ENCODE measurements at places on chromosomes 12 and 14.

- peak; percentile 2 for DNase-seq
These were observed 215.0 kb upstream of the USP15 start for GRCh38 chr12:62045211-62045610.

GRCh38 chr12:118357257-118358007 lies 15.3 kb downstream of the TAOK3 start:
- DNase-seq, result no peak

DNA sequence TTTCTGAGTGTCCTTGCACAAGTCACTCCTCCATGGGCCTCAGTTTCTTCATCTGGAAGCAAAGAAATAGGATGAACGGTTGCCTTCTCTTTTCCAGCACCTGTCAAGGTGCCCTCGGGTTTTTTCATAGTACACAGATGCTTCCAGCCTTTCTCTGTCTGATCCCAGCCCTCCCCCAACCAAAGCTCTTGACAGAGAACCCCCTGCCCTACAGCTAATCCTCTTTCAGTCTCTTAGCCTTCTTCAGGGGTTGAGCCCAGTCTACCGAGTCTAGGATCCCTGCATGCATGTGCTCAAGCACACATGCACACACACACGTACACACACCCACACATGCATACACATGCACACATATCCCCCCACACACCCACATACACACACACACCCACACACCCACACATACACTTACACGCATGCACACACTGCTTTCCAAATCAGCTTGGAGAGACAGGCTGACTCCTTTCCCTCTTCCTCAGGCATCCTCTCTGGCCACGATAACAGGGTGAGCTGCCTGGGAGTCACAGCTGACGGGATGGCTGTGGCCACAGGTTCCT lies 4.7 kb downstream of the CDCA3 start:
- no peak for DNase-seq

DNA sequence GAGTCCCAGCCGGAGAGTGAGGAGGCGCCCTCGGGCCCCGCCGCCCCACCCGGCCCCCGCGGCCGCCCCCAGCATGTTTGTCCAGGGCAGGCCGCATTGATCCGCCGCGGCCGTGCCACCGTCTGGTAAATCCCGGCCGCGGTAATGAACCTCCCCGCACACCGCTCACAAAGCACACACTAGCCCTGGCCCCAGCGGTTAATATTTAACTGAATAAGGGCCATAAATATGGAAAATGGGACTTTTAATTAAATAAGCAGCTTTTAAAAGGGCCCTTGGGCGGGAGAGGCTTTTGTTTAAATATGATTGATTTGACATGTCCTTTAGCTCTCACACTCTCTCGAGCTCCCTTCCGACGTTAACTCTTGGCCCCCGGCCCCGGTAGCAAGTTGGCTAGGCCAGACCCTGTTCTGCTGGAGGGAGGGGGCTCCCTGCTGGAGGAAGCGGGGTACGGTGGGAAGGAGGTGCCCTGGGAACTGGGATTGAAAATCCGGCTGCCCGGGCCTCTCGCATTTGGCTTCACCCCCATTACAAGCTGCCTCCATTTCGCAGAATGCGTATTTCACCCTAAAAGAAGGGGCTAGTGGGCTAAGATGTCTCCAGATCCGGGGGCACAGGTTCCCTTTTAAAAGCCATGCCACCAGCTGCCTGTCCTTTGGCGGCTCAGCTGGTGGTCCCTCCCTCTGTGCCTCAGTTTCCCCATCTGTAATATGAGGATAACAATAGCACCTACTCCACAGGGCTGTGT lies 199.8 kb downstream of the RBM19 start:
- DNase-seq, result no peak

- DNase-seq, result no peak
These were observed 77.9 kb downstream of the NINJ2 start for GRCh38 chr12:585062-586061.

DNA sequence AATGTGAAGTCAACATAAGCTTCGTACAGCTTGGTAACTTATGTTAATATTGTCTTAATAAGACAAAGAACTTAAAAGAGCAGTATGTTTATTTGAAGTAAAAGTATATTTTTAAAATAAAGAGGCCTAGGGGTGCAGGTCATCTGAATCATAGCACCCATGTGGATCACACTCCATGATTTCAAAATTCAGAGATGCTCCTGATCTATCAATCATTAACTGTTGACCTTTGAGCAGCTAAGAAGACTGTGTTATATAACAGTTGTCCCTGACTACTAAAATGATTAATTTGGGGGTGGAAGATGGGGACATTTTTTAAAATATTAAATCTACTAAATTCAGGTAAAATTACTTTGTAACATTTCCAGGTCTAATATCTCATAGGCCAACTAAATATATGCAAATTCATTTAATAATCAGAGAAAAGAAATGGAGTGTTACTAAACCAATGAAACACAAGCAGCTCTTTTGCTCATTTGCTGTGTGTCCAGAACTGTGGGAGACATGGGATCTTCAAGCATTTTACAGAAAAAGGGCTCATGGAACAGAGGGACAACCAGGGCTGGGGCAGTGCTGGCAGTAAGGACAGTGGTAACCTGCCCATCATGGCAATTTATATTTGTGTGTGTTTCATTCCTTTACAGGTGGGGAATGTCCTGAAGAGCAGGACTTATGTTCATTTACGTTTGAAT lies 120.7 kb upstream of the PCED1B start:
- no peak for DNase-seq

DNA sequence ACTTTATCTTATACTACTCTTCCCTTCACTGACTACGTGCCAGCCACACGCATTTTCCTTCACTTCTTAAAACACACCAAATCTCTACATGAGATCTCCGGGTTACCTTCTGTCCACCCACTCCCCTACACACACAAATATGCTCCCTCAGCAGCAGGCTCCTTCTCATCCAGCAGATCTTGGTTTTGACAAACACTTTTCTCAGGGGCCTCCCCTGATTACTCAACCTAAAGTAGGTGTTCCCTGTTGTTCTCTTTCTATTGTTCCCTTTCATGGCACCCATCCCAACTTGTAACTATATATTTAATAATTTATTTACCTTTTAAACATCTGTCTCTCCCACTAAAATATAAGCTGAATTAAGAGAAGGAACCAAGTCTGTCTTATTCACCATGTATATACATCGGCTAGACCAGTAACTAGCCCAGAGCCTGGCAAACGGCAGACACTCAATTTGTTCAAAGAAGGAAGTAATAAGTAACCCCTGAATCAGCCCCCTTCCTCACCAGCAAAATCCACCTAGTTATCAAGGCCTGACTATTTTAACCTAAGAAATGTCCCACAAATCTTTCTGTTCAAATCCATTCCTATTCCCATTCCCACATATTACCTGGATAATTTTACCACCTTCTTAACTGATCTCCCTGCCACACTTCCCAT lies 2.7 kb downstream of the C2CD5 start:
- no peak for DNase-seq

DNA sequence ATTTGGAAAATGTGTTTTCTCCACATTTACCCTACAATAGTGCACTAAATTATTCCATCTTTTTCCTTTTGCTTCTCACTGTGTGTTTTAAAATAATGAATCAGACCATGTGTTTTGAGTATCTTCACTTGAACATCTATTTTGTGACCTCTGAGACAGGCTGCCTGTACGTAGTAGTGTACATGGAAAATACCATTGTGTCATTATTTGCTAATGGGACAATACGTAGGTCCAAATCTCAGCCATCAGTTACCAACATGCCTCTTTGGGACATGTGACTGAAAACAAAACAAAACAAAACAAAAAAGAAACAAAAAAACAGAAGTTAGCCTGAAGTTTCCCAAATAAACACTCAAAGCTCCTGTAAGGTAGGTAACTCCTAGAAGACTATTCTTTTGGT lies 7.1 kb upstream of the MYF6 start:
- no peak for DNase-seq

GRCh38 chr12:105109465-105110212 lies 2.1 kb downstream of the WASHC4 start:
- peak; percentile 14 for DNase-seq

DNA sequence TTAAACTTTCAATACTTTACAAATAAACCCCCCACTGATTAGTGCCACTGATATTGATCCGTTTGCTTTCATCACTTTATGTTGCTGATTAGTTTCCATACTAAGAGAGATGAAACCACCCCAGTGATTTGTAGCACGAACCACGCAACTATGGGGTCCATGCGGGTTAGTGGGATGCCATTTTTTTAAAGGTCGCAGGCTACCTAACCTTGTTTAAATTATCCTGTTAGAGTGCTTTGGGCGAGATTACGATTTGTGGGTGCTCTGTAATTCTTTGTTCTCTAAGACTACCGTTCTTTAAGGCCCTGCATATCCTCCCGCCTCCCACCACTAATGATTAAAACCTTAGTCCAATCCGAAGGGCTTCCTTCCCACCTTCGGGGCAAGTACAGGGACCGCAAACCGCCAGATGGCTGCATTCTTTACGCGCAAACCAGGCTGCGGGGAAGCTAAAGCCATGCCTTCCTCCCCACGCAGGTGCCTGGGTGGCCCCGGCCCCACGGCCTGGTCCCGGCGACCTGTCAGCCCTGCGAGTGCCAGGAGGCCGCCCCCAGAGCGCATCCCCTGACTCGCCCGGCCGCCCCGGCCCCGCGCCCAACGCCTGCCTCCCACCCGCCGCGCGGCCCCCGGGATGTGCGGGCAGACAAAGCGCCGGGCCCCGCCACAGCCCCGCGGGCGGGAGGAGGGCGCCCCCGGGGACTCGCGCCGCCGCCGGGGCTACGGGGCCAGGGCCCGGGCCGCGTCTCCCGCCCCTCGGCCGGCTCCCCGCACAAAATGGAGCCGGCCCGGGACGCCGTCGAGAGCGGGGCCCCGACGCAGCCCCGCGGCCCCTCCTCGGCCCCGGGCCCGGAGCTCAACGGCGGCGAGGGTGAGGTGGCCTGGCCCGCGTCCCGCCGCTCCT lies 759 bp downstream of the NFYB start:
- DNase-seq, result peak; percentile 65

GRCh38 chr12:54337280-54337842 lies 12.4 kb downstream of the COPZ1 start:
- DNase-seq, result no peak

DNA sequence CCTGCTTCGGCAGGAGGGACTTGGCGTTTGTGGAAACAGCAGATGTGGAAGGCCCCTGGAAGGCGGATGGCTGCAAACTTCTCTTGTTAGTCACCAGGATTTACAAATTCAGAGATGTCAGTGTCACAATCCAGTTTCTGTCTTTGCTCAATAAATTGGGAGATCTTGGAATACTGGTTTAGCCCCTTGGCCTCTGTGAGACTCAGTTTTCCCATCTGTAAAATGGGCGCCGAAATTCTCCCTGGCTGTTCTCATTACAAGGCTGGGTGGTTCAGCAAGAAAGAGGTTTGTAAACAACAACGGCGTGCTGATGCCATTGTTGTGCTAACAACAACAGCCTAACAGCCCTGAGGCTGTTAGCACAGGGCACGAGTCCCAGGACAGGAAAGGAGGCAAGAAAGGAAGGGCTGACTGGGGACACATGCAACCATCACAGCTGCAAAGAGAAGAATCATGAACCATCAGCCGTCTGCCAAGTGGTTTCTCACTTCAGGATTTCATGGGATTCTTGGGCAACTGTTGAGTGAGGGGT lies 127.5 kb downstream of the AACS start:
- no peak for DNase-seq

DNA sequence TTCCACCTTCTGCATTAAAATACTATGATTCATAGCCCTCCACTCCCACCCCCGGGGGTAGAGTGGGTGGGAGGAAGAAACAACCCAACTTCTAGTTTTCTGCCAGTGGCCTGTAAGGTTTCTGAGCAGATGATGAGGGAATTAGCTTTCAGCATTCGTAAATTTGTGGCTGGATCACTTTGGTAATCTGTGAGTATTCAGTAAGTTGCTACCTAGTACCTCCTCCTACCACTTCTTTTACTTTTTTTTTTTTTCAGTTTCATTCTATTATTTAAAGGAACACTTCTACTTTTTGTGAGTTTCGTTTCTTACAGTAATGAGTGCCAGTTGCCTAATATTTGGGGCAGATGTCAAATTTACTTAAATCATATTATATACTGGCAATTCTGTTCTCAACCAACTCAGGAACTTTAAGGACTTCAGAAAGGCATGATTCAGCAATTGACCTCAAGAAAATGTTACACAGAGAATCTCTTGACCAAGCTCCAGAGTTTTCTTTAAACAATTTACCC lies 42.4 kb upstream of the EMP1 start:
- peak; percentile 77 for DNase-seq

DNA sequence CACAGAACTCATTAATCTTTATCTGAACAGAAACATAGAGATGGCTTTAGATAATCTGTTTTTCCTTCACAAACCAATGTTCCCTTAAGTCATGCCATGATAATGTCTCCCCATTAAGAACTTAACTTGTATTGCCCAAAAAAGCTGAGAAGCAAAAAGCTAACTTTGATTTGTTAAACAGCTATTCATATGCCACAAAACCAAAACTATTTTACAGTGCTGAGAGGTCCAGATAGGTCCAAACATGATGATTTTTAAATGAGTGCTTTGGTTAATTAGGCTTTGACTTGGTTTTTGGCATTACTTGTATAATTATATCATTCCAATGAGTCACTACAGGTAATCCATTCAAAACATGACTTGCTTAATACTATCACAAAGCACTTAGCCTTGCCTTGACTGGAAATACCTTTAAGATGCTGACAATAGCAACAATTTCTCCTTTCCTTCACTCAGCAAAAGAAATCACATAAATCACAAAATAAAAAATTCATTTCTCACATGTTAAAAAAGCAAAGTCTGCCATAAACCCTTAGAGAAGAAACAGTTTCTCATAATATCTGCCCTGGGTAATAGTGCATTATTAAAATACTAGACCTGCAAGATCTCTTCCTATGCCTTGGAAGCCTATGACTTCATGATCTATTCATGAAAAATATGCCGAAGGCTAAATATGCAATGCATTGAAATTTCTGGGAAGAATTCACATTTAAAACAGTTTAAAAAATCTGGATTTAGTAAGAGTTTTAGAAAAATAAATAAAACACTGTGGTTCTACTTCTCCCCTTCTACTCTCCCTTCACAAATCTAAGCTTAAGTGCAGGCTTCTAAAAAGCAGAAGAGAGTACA lies 52.0 kb upstream of the SAV1 start:
- DNase-seq, result peak; percentile 69

- DNase-seq, result no peak
These were observed 130.2 kb downstream of the TSHR start for GRCh38 chr14:81085596-81085995.
